ENCODE measurements at places on chromosomes 7 and 10. TPM values are rescaled to one million over a fixed set of nuclear protein-coding genes. Genes with fewer than 3 reads are reported as not detected.

- DNase-seq, result no peak
Measured at GRCh38 chr7:131404226-131404911, 76.7 kb downstream of the MKLN1 start.

DNA sequence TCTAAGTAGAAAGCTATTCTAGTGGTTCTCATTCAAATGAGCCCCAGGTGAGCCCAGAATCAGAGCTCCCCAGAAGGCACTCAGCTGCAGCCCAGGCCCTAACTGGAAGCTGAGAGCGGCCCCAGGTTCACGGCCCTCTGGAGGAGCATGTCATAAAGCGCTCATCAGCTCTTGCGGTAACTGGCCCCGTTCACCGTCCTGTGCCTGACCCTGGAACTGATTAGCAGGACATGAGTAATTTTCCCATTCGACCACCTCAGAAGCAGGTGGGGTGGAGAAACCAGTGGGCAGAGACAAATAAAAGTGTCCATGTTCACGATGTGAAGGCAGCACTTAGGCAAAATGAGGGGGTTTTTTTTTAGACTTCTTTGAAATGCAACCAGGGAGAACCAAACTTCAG lies 136.1 kb upstream of the LYZL2 start:
- peak; percentile 84 for DNase-seq

C10orf95 gene
- total RNA-seq, result 0.25 TPM

DNA sequence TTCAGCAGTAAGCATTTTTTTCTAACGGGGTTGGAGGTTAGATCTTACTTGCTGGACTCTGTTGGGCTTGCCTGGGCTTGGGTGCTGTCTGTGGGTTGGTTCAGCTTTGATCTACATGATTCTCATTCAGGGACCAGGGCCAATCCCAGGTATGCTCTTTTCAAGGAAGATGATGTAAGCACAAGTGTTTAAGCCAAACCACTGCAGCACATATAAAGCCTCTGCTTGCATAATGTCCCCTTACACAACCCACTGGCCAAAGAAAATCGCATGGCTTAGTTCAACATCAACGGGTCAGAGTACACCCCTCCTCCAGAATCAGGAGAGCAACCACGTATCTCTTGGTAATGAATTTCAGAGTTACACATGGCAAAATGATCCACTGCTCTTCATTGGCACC lies 83.9 kb downstream of the DNAJB9 start:
- no peak for DNase-seq

- no peak for DNase-seq
Measured at GRCh38 chr7:77687100-77687746, 9.0 kb upstream of the RSBN1L start.

WAC gene
- total RNA-seq, result 92.2 TPM

ICA1 gene
- 26.6 TPM for total RNA-seq

- no peak for DNase-seq
Measured at GRCh38 chr10:72757732-72758131, 65.8 kb downstream of the MCU start.

DNA sequence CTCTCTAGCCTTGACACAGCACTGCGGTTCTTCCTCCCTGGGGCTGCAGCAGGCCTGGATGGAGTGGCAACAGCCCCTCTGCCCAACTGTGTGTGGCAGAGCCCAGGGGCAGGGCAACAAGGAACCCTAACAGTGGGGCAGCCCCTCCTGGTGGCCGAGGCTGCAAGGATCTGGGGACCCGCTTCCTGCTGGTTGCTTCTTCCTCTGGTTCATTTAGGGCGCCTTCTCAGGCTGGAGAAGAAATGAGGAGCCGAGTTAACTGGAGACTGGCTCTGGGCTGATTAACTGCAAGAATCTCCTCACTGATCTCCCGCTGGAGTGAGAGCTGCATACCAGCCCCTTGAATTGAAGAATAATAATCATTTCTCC lies 80.1 kb upstream of the EMX2 start:
- peak; percentile 32 for DNase-seq

FKBP9 gene
- 143 TPM for total RNA-seq

DNA sequence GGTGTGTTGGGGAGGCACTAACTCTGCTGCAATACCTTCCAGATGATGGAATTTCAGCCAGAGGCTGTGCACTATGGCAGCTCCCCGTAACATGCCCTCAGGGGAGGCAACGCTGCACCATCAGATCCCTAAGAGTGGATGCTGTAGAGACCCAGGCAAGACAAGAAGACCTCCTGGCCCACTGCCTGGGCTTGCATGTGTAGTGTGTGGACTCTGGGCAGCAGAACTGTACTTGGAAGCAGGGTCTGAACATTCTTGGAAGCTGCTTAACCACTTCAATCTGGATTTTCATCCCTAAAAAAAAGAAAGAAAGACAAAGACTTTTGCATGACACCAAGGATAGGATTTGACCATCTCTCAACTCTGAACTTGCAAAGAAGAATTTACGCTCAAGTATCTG lies 297.5 kb upstream of the NRP1 start:
- no peak for DNase-seq

GRCh38 chr10:130141460-130141859 lies 5.3 kb downstream of the GLRX3 start:
- no peak for DNase-seq

DNA sequence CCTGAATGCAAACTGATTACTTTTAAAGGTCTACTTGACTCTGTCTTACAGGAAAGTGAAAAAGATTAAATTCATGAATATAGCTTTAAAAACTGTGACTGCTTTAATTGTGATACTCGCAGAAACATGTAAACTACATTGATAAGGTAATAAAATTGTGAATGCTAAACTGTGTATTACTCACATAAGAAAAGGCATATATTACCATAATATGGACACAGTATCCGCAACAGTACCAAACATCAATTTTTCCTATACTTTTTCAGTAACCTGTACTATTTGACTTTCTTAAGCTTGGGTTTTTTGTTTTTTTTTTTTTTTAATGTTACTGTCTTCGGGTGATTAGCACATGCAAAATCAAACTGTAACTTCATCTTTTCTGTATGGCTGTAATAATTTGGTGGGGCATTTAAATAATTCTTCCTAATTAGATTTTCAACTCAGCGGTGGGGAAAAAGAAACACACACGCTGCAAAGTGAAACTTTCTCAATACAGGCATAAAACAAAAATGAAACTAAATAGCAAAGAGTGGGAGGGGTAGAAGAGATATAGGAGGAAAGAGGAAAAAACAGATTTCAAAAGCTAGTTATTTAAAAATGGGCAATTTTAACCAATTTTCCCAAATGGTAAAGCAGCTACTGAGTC lies 23.2 kb downstream of the NT5C3A start:
- DNase-seq, result no peak

DNA sequence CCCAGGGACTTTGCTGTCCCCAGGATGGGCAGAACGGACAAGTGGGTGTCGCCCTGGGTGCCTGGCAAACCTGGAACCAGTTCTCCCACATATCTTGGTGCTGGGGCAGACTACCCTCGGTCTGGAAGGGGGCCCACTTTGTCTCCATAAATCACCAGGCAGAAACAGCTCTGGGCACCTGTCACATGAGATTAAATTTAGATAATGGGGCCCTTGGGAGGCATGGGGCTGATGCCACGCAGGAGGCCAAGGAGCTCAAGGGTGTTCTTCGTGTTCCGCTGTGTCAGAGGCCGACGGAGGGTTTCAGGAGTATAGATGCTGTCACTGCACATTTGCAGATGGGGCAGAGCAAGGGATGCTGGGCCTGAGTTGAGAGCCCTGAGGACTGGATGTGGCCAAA lies 72.7 kb downstream of the TMEM130 start:
- DNase-seq, result no peak

DNA sequence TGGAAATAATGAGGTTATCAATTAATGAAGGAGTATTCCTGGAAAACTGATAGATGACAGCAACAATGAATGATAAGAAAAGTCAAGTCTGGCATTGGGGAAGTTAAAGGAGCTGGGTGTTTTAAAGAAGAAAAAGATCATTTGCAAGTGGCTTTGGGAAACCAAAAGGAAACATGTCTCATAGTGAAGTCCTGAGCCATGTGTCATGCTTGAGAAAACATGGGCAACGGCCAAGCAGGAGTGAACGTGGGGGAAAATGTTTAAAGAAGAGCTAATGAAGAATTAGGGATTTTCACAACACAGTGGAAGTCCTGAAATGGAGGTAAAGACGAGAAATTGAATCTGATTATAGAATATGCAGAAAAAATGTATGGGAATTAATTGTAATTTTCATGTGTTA lies 1383.2 kb upstream of the CELF2 start:
- peak; percentile 8 for DNase-seq

- no peak for DNase-seq
Measured at GRCh38 chr10:124693801-124694416, 50.3 kb downstream of the FAM53B start.

SFMBT2 gene
- 0.35 TPM for total RNA-seq

DNA sequence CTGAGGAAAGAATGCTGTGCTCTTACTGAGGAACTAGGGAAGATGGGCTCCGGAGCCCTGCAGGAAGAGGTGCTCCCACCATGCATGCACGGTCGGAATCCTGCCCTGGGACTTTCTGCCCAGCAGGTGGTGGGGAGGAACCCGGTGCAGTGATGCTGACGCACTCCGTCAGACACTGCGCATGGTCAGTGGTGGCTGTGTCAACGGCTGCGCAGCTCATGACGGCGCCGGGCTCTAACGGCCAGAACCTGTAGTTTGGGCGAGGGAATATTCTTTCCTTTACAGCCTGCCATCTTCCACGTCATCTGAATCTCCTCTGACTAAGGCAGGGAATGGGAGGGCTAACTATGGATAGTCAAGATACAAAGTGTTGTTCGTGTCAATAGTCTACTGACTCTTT lies 189.2 kb upstream of the MGMT start:
- no peak for DNase-seq

DNA sequence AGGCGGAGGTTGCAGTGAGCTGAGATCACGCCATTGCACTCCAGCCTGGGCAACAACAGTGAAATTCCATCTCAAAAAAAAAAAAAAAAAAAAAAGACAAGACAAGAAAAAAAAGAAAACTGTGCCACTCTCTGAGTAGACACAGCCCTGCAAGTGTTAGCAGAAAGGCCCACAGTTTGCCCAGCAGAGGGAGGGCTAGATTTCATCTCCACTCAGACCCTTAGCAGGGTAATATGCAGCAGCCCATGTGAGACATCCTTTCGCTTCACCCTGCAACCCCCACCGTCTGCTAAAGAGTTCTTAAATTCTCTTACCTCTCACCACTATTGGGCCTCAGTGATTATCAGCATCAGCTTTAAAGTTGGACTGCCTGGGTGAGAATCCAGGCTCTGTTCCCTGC lies 38.2 kb downstream of the CTNNA3 start:
- DNase-seq, result no peak

- no peak for DNase-seq
Measured at GRCh38 chr7:15397922-15398760, 163.7 kb downstream of the AGMO start.

POLD2 gene
- 58.9 TPM for total RNA-seq

DNA sequence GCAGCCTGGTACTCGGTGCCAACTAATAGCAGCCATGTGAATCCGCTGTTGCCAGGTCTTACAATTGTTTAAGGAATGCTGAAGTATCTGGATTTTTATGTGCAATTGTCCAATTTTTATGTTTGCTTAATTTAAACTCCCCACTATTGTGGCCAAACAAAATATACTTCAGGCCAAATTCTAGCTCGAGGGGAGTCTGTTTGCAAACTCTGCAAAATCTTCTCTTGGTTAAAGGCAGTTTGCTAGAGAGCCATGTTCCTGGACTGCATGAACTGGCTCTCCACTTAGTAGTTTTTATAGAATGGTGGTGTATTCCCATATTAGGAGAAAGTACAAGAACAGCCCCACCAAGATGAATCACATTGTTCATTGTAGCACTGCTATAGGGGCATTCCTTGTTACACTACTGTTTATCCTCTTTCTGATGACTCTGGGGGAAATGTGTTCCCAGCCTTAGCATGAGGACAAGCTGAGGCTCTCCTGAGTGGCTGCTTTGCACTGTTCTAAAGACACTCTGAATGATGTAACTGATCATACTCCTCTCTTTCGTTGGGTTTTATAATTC lies 178.0 kb upstream of the GLI3 start:
- DNase-seq, result no peak

GRCh38 chr10:4450169-4450568 lies 375.8 kb upstream of the AKR1E2 start:
- DNase-seq, result no peak

LIPF gene
- not detected for total RNA-seq

GRCh38 chr10:43252166-43252782 lies 14.6 kb downstream of the RASGEF1A start:
- no peak for DNase-seq

LOXL4 gene
- 20.1 TPM for total RNA-seq

DNA sequence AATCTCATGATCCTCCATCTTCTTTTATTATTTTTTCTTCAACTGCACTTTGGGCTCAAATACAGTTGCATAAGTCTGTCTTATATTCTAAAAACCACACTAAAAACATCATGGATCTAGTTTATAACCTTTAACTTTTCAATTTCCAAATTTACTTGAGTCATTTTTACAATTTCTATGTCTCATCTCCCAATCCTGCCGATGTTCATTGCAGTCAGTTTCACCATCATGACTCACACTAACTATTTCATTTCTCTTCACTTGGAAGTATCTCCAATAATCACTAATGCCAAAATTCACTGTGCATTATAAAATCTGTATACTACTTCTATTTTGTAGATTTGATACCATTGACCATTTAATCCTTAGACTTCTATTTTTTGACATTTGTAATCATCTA lies 806.9 kb upstream of the SORCS1 start:
- no peak for DNase-seq

GRCh38 chr7:107746006-107746405 lies 2.1 kb downstream of the CBLL1 start:
- no peak for DNase-seq

CLDN3 gene
- 11.6 TPM for total RNA-seq

UFSP1 gene
- total RNA-seq, result 2.1 TPM

SGCE gene
- total RNA-seq, result 66.0 TPM

HOXA9 gene
- total RNA-seq, result 70.8 TPM

TAS2R41 gene
- not detected for total RNA-seq

DNA sequence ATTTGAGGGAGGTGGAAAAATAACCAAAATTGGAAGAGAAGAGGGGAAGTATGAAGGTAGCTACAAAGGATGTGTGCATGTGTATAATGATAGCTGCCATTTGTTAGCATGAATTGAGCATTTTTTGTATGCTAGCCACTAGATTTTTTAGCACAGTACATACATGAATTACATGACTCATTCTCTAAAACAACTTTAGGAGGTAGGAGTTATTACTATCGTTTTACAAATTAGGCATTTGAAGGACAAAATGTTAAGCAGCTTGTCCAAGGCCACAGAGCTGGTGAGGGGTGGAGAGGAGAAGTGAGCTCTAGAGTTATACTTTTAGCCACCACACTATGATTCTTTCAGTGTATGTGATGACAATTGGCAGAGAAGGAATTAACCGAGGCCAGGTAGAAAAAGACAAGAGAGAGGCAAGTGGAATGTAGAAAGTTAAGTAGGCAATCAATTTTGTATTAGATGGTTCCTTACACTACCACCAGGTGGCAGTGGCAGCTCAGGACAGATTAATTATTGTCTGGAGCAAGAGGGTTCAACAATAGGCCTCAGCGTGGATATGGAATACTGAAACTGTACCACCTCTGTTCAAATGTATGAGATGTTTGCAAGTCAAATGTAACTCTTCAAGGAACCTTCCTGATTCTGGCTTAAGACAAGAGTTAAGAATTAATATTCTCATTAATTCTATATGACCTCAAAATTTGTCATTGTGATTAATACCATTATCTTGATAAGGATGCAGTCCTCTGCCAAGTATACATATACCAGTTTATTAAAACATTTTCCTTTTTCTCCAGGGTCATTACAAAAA lies 128.0 kb downstream of the MBL2 start:
- peak; percentile 38 for DNase-seq
